ENCODE measurements at places on chromosomes 7 and 10. TPM values are rescaled to one million over a fixed set of nuclear protein-coding genes. Genes with fewer than 3 reads are reported as not detected.

The PPIA gene
- total RNA-seq: 1,812 TPM

The CTAGE6 gene
- not detected for total RNA-seq

The RARRES2 gene
- not detected for total RNA-seq

The CH25H gene
- 0.17 TPM for total RNA-seq

The GIMAP8 gene
- not detected for total RNA-seq

All from mammary epithelial cell (primary cell).